Motor neuron (in vitro differentiated cells): ENCODE measurements at places on chromosomes 13 and 19. TPM values are rescaled to one million over a fixed set of nuclear protein-coding genes. Genes with fewer than 3 reads are reported as not detected.
A peak's percentile ranks its signal among the peaks of the same experiment; 100 is the strongest.

- peak; percentile 4 for ATAC-seq
Observed at GRCh38 chr13:99982036-99982730, 599 bp downstream of the ZIC2 start.

DNA sequence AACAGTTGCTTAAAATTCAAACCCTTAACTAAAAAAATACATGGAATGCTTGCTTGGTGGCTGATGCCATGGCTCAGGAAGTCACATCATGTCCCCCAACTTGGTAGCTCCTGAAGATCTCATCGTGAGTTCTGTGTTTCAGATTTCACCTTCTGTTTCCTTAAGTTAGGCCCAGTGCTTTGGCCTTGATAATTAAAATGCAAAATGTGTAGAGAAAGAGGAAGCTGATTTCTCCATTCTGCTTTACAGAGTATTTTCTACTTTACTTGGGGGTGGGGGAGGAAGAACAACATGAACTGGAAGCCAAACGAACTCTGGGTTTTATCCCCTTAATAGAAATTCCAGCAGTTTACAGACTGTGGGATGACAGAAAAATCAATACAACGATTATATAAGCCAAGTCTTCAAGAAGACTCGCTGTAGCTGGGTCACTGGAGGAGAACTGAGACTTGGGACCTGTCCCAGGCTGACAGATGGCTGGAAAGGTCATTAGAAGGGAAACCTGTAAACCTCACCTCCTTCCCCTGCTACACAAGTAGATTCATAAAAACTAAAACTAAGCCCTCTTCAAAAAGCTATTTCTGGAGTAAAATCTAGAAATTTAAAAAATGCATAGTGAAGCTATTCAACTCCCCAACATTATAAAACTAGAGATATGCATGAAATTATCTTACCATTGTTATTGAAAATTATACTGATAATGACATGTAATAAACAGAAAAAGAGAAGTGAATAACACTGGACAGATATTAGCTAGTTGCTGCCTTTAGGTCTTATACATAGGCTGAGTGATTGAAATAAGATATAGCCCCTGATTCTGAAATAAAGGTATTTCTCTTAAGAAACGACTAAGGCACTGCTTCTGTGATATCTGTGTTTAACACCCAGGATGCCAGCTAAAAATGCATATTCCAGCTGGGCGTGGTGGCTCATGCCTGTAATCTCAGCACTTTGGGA, 22.1 kb upstream of the GGACT start:
- ATAC-seq = no peak

GRCh38 chr19:20482721-20483120, 82.9 kb downstream of the ZNF737 start:
- no peak for ATAC-seq

GRCh38 chr19:48329167-48329891, 4.0 kb downstream of the EMP3 start:
- ATAC-seq = no peak

GRCh38 chr13:40028446-40028845, 373.0 kb downstream of the COG6 start:
- ATAC-seq = no peak

DNA sequence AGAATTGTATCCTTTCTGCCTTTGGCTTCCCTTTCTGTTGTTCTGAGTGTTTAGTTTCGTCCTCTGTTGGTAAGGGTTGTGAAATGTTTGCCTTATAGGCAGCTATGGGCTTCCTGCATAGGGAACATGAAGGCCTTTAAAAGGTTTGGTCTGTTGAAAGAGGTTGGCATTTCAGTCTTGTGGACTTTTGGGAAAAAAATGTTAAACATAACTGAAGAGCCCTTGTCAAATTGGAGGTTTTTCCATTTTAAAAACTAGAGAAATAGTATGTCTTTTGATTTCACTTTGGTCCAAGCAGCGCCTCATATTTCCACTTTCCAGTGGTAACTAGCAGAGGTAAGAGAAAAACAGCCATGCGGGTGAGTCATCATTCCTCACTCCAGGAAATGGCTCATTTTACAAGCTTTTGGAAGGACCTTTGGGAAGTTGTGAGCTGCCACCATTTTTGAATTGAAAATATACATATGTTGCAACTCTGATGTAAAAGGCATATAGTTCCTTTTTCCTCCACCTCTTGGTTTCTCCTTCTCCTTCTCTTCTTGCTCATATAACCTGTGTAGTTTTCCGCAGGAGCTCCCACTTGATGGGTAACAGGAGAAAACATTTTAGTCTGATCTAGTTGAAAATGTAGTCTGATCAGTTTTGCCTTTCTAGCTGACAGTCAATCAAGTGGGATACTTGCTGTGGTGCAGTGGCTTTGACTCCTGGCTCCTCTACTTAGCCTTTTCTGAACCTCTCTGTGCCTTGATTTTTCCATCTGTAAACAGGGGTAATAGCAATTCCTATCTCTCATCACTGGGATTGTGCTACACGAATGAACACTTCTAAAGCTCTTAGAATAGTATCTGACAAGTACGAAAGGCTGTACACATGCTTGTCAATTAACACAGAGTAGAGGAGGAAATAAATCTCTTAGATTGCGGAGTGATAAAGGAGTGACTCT, 23.0 kb downstream of the GPC6 start:
- ATAC-seq = peak; percentile 44

GRCh38 chr19:54461210-54461609, 2.4 kb downstream of the LENG9 start:
- ATAC-seq = no peak

DNA sequence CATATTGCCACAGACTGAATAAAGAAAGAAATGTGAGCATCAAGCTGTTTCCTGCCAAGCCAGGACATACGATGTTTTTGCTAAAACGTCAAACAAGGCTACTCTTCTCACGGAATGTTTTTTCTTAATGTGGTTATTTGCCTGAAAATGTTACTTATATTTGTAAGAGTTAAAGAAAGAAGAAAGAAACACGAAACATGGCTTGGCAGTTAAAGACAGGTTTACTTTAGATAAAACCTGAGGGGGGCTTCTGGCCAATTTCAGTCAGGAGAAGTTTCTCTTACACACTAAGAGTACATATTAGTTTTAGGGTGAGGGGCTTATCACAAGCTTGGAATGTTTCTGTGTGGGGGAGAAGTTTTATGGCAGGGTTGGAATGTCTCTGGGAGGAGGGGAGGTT, 4.4 kb upstream of the OR10H4 start:
- no peak for ATAC-seq

GRCh38 chr13:36356058-36356457, 9.9 kb upstream of the SPART start:
- no peak for ATAC-seq

- no peak for ATAC-seq
Observed at GRCh38 chr13:111604097-111604496, 283.7 kb downstream of the TEX29 start.

The BORA gene
- 2.0 and 2.3 TPM in 2 replicates for total RNA-seq
